Daoy (cell line): ENCODE measurements at places on chromosomes 13 and 19. TPM values are rescaled to one million over a fixed set of nuclear protein-coding genes. Genes with fewer than 3 reads are reported as not detected.

DNA sequence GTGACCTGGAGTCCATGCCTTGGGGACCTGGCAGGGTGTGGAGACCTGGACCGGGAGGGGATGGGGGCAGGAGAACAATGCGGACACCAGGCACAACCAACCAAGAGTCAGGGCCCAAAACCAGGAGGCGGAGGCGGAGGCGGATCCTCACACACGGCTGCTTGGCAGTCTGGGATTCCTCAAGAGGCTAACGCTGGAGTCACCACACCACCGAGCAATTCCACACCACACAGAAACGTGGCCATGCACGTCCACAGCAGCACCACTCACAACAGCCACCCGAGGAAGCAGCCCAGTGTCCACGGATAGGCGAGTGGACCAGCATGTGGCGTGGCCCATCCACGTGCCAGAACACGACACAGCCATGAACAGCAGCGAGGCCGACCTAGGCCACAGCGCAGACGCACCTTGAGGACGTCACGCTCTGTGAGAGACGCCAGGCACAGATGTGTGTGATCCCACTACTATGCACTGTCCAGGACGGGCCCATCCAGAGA lies 17.7 kb downstream of the SBNO2 start:
- DNase-seq = no peak

GRCh38 chr19:2269244-2270156 lies 12.5 kb downstream of the PEAK3 start:
- DNase-seq = peak; percentile 97

DNA sequence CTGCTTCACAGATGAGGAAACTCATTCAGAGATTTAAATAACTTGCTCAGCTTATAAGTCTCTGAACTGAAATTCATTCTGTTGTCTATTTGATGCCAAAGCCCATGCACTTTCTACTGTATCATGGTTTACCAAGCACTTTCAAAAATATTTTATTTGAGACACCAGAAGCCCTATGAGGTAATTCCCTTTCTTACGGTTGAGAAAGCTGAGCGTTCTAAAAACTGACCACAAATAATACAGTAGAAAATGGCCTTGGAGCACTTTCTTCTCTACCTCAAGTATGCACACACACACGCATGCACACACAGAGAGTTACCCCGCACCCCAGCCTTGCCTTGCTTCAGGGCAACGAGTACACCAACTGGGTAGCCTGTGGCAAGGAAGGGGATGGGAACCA lies 228.5 kb downstream of the RFC3 start:
- no peak for DNase-seq

GRCh38 chr19:39471756-39472536 lies 8.7 kb upstream of the TIMM50 start:
- DNase-seq = no peak

- peak; percentile 29 for DNase-seq
These were observed 1.2 kb downstream of the ITPKC start for GRCh38 chr19:40717880-40718773.

DNA sequence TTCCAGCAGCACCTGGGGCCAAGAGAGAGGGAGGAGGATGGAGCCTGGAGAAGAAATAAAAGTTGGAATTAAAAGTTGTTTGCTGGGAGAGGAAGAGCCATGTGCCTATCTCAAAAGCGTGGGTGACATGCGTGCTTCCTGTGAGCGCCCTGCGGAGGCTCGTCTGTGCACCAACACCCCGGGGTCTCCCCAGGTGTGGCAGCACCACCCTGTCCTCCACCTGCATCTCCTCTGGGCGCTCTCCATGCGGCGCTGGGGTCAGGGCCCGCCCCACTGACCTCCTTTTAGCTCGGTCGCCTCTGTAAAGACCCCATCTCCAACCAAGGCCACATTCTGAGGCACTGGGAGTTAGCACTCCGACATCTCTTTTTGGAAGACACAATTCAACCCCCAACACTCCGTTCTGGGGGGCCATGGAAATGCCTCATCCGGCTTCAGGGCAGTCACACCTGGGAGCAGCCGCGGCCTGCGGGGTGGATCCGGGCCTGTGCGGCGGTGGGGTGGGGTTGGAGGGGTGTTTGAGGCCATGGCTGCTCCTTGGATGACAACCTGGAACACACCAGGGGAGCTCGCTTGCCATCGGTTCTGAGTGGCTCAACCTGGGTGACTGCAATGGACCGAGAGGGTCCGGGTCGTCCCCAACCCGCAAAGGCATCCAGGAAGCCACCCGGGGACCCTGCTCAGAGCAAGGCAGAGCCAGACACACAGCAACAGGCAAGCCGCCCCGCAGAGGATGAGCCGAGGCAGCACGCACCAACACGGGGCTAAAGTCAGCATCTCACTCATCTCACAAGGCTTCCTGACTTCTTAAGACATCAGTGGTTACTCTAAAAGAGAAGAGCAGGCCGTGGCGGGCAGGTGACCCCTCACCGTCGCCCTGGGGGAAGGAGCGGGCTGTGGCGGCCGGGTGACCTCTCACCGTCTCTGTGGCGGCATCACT lies 79.4 kb upstream of the MCF2L start:
- DNase-seq = no peak

- no peak for DNase-seq
These were observed 7.6 kb downstream of the SIGLEC11 start for GRCh38 chr19:49953416-49953815.

DNA sequence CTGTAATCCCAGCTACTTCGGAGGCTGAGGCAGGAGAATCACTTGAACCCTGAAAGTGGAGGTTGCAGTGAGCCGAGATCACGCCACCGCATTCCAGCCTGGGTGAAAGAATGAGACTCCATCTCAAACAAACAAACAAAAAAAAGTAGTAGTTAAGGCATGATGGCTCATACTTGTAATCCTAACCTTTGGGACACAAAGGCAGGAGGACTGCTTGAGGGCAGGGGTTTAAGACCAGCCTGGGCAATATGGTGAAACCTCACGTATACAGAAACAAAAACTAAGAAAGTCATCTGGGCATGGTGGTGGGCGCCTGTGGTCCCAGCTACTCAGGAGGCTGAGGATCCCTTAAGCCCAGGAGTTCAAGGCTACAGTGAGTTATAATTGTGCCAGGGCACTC lies 1.8 kb downstream of the DNMT1 start:
- no peak for DNase-seq

GRCh38 chr13:32233062-32233461 lies 82.1 kb downstream of the ZAR1L start:
- no peak for DNase-seq

Gene ZFP82
- total RNA-seq = 5.6 and 10.3 TPM in 2 replicates

Gene RUBCNL
- not detected in 2 replicates for total RNA-seq

Gene MAMSTR
- 0.34 and 2.9 TPM in 2 replicates for total RNA-seq

Gene UBE2L5
- not detected in 2 replicates for total RNA-seq

Gene SPIB
- not detected in 2 replicates for total RNA-seq
